Mesothelial cell of epicardium (in vitro differentiated cells): ENCODE measurements at places on chromosomes 13 and 19.

- no peak for DNase-seq
- H3K4me1 ChIP-seq, result peaks cover 27% of the 10 kb centered on the region
- H3K36me3 ChIP-seq, result no peaks in the 10 kb centered on the region
- no peak overlapping the region for H3K27ac ChIP-seq
- no peak overlapping the region for H3K4me3 ChIP-seq
- peaks cover 17% of the 10 kb centered on the region for H3K27me3 ChIP-seq
Measured at GRCh38 chr19:8324186-8325050, 3.1 kb downstream of the RPS28 start.

DNA sequence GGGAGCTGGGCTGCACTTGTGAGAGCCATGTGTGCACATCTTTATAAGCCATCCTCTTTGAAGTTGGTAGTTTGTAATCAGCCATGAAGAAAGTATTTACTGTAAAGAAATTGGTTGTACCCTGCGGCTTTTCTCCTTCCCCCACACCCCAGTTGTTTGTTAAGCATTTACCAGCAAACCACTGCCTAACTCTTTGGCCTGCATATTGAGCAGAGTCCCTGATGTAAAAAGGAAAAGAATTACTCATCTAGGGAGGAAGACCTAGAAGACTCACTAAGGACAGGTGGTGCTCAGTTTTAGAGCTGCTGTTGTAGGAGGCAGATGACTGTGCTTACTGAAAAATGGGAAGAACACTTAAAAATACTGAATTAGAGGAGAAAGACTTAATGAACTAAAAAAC lies 245.3 kb downstream of the PCCA start:
- no peaks in the 10 kb centered on the region for H3K27me3 ChIP-seq
- H3K4me3 ChIP-seq, result no peak overlapping the region
- H3K4me1 ChIP-seq, result no peaks in the 10 kb centered on the region

DNA sequence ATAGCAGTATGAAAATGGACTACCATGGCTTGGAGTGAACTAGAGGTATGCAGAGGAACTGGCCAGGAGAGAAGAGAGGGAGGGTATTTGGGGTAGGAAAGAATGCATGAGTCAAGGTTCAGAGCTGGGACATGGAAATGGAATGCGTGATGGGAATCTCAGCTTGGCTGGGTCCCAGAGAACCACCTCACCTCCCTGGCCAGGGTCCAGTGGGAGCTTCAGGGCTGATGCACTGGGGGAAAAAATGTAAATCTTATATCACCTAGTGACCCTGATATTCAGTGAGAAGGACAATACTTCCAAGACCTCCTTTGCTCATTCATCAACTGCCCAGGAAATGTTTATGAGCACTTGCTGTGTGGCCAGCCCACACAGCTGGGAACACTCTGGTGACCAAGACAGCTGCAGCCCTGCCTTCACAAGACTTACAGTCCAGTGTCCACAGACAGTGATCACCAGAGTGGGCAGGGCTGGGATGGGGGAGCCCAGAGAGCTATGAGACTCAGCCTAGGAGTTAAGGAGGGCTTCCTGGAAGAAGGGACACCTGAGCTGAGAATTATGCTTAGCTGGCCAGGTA lies 12.8 kb downstream of the IGSF23 start:
- no peak overlapping the region for H3K4me3 ChIP-seq
- H3K27ac ChIP-seq, result peak overlapping the region; percentile 73
- no peak for DNase-seq
- H3K27me3 ChIP-seq, result no peaks in the 10 kb centered on the region
- H3K36me3 ChIP-seq, result no peaks in the 10 kb centered on the region

- no peak overlapping the region for H3K4me3 ChIP-seq
- no peaks in the 10 kb centered on the region for H3K36me3 ChIP-seq
- H3K27ac ChIP-seq, result no peak overlapping the region
Measured at GRCh38 chr13:91567485-91568207, 169.2 kb downstream of the GPC5 start.

DNA sequence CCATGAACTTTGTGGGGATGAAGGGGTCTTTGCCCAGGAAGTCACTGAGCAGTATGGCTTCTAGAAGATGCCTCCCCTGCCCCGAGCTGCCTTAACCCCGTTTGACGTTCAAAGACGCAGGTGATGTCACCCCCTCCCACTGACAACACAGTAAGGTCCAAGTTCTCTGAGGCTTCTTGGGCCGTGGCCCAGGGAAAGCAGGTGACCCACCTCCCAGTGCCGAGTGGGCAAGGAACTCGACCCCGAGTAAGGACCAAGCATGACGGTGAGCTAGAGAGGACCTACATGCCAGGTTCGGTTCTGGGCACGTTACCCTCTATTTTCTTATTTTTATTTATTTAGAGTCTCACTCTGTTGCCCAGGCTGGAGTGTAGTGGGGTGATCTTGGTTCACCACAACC lies 81.3 kb downstream of the SLC6A16 start:
- no peaks in the 10 kb centered on the region for H3K36me3 ChIP-seq
- no peaks in the 10 kb centered on the region for H3K4me1 ChIP-seq
- no peak for DNase-seq
- no peak overlapping the region for H3K27ac ChIP-seq
- H3K27me3 ChIP-seq, result peaks cover 3% of the 10 kb centered on the region

- no peak for DNase-seq
- no peaks in the 10 kb centered on the region for H3K36me3 ChIP-seq
- H3K27me3 ChIP-seq, result no peaks in the 10 kb centered on the region
- no peaks in the 10 kb centered on the region for H3K4me1 ChIP-seq
Measured at GRCh38 chr13:33508060-33508459, 222.5 kb upstream of the STARD13 start.

DNA sequence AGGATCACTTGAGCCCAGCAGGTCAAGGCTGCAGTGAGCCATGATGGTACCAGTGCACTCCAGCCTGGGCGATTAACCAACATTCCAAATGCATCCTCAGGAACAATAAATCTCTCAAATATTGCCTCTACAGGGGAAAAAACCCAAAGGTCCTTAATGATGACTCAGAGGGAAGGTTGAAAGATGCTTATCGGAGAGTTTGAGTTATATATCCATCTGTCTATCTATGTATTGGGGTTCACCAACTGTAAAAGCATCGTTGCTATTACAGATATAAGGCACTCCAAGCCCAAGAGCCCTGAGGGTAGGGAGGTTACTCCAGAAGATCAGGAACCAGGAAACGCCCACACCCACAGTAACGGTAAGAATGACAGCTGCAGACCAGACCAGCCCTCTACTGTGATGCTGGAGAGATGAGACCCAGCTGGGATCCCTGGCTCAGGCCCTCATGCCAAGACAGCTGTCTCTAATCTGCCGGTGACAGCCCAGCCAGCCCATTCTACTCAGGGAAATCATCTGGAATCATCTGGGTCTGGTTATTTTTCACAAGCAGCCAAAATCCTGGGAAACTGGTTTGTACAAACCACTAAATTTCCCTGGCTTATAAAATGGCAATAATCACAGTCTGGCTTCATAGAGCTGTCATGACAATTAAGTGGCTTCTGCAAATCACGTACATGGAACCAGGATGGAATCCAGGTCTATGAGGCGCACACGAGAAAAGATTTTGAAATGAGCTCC lies 23.8 kb downstream of the TEX101 start:
- no peak overlapping the region for H3K4me3 ChIP-seq
- no peak overlapping the region for H3K27ac ChIP-seq
- H3K27me3 ChIP-seq, result peaks cover 21% of the 10 kb centered on the region
- DNase-seq, result no peak

- no peaks in the 10 kb centered on the region for H3K27me3 ChIP-seq
- H3K36me3 ChIP-seq, result peaks cover 14% of the 10 kb centered on the region
- peaks cover 3% of the 10 kb centered on the region for H3K4me1 ChIP-seq
- DNase-seq, result no peak
Measured at GRCh38 chr13:46484561-46484960, 68.4 kb upstream of the LRCH1 start.

DNA sequence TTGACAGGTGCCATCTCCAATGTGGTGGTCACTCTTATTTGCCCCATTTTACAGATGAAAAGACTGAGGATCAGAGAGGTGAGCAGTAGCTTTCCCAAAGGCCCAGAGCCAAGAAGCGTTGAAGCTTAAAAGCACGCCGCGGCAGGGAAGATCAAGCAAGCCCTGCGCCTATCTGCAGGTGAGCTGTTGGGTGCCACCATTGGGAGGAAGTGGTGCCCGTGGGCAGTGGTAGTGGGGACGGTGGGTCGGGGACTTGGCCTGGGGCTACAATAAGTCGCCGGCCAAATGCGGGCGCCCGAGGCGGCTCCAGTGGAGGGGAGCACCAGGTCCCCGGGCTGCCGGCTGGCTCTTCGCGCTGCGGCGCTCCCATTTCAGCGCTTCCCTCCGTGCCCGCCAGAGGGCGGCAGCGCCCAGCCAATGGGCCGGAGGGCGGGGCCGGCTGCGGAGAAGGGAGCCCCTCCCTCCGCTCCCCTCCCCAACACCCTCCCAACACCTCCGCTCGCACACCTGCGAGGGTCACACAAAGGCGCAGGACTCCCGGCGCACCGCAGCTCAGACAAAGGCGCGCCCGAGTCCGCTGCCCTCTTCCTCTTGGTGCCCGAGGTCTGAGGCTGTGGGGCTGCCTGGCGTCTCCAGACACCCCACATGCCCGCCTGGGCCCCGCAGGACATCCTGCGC lies 744 bp upstream of the POU2F2 start:
- peak overlapping the region; percentile 27 for H3K4me3 ChIP-seq
- DNase-seq, result peak; percentile 43
- H3K27me3 ChIP-seq, result peaks cover 87% of the 10 kb centered on the region
- no peaks in the 10 kb centered on the region for H3K36me3 ChIP-seq
- no peaks in the 10 kb centered on the region for H3K4me1 ChIP-seq
